ENCODE measurements at places on chromosomes 3 and 15.

DNA sequence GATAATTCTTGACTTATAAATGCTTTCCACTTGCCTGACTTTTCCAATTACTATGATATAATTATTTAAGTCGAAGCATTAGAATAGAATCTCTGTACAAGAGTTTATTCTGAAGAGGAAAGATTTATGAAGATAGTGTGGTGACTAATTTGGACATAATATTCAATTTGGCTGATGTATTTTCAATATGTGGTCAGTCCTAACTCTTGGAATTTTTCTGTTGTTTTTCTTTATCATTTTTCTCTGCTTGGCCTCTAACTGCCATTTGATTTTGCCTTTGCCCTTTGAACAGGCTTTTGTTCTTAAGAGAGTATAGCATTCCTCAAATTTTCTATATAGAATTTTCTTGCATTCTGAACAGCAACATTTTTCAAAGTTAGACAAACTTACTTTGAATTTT lies 2.6 kb upstream of the MDFIC2 start:
- DNase-seq = no peak

GRCh38 chr3:8557298-8557697 lies 55.7 kb downstream of the LMCD1 start:
- DNase-seq = no peak

DNA sequence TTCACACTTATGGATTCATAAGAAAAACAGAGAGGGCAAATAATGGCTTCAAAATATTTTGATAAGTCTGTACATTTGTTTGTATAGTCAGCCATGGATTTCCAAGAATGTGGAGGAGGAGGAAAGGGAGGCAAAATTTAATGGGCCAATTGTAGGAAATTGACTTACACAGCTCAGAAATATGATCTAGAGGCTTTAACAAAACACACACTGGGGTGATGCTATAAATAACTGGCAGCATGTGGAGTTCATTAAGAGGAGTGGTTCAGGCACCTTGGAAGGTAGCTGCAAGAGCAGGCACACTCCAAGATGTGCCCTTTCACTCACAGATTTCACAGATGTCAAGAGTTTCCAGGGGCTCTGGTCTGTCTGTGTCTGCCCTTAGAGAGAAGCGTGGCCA lies 193.4 kb upstream of the RASGRP1 start:
- no peak for DNase-seq

DNA sequence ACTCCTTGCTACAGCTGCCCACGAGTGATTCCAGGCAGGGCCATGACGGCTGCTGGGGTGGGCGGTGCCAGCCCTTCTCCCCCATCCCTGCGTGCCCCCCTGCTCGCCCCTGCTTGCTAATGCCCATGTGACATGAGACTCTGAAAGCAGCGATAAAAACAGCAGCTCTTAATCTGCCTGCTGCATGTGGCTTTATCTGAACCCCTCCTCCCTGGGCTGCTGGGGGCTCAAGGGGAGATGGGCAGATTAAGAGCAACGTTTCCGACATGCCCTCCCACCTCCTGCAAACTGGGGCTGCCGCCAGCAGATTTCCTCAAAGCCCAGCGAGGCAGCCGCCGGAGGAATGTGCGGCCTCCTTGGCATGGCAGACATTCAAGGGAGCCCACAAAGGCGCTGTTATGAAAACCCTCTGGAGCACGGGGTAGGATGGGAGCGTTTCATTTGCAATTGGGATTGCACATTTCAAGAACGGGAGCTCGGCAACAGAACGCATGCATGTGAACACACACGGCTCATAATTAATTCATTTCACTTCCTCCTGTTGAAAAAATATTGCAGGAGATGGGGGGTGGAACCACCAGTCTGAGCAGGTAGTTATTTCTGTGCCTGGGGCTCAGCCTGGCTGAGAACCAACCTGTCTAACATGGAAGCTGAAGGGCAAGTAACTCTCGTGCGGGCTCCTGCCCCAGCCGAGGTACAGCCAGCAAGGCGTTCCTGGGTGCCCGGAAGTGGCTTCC lies 504.2 kb upstream of the PROK2 start:
- DNase-seq = no peak

DNA sequence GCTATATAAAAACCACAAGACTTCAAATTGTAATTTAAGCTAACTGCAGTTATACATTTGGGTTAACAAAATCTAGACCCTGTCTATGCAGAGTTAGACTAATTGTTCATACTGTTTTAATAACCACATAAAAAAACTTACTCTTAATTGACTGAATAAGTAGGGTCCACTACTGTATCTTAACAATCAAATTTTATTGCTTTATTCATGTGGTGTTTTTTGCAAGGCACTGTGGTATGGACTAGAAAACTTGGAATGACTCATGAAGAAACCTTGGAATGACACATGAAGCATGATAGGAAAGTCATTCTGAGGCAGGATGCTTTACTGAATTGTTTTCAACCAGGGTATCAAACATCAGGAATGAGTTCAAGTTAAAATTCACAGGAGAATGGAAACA lies 2.3 kb downstream of the SERP1 start:
- DNase-seq = no peak

DNA sequence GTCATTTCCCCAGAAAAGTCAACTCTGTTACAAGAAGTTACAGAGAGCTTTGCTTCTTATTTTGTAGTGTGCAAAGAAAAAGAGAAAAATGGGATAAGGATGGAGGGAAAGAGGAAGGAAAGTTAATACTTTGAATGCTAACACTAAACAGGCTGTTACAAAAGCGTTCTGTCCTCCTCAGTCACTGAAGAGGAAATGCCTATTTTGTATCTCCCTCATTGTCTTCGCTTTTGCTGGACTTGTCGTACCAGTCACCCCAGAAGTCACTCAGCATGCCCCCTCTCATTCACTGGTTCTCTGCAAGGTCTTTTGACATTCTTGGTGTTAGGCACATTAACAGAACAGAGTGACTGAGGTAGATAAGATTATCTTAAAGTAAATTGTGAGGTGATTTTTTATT lies 129.6 kb downstream of the ALCAM start:
- DNase-seq = no peak

DNA sequence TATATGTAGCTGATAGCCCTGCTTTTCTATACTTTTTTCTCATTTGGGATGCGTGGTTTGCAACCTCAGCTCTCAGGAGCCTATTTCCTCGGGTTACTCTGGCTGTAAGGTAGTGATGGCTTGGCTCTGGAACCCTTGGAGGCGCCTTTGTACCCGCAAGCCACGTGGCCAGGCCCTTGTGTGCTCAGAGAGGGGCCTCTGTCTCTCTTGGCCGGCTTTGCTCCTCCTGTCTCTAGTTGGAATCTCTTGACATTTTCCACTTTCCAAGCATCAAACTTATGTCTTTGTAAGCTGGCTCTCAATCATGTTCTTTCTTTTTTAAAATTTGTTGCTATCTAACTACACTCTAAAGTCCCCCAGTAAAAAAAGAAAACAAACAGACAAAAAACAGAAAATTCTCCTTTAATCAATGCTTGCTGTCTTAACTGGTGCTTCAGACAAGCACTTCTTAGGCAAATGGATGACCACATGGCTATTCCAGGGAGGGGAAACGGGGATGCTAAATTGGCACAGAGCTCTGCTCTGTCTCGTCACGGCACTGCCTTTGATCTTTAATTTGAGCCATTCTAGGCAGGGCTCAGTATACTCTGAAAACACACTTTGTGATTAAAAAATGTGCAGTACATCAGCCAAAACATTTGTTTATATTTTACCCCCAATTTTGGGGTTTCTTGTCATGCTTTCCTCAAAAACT lies 180.4 kb upstream of the NR2E3 start:
- DNase-seq = no peak

GRCh38 chr3:112667599-112667998 lies 26.7 kb upstream of the CCDC80 start:
- no peak for DNase-seq

DNA sequence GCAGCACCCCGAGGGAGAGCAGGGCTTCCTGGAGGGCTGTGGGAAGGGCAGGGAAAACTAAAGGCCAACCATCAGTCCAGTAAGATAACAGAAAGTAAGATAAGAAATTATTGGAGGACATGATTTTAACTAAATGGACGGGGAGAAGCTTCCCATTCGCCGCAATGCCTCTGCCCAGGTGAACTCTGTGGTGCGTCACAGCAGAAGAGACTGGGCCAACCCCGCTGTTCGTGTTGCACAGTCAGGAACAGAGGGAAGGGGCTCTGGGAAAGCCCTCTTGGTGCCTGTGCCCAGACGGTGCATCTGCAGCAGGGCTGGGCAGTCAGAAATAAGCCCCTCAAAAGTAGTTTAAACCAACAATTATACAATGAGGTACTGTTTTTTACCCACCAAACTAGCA lies 284.1 kb downstream of the OCA2 start:
- no peak for DNase-seq

GRCh38 chr3:64056606-64057180 lies 33.4 kb upstream of the PSMD6 start:
- DNase-seq = no peak

- DNase-seq = no peak
Measured at GRCh38 chr3:144107923-144108322, 136.3 kb downstream of the DIPK2A start.

GRCh38 chr15:90650117-90650955 lies 66.8 kb upstream of the BLM start:
- DNase-seq = no peak

- no peak for DNase-seq
Measured at GRCh38 chr3:63047068-63047467, 171.9 kb upstream of the CADPS start.

GRCh38 chr3:148315756-148316155 lies 381.9 kb upstream of the AGTR1 start:
- no peak for DNase-seq

GRCh38 chr3:18057471-18058091 lies 315.1 kb upstream of the TBC1D5 start:
- DNase-seq = no peak

GRCh38 chr3:139808201-139808600 lies 126.8 kb upstream of the CLSTN2 start:
- DNase-seq = no peak

DNA sequence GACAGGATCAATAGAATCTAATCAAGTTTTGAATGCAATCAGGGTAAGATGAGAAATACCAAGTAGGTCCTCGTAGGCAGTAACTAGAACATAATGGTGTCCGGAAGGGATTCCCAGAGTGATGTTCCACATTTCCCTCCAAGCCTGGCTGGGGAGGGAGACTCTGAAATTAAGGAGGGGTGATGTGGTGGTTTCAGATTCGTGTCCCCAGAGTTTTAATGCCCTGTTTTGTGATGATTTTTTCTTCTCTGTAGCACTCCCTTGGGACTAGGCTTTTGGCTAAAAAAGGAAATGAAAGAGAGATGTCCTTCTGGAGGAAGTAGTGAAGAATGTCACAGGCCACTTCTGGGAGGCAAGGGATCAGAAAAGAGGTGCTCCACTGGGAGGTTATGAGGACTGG lies 108.3 kb upstream of the CACNA2D3 start:
- no peak for DNase-seq

- no peak for DNase-seq
Measured at GRCh38 chr3:15983232-15983631, 185.5 kb upstream of the ANKRD28 start.

DNA sequence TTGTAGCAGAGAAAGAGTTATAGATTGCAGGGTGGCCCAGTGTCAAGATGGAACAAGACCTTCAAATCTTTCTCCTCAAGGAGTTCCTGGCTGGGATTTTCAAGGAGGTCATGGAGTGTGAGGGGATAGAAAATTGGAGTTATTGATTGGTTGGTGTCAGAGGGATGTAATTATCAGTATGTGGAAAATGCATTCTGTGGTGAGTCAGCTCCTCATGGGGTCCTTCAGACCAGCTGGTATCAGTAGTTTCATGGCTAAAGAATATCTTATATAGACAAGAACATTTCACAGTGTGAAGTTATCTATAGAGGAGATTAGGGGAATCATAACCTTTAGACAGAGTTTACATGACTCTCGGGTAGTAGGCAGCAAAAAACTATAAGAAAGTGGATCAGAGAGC lies 1114.0 kb upstream of the GBE1 start:
- no peak for DNase-seq

DNA sequence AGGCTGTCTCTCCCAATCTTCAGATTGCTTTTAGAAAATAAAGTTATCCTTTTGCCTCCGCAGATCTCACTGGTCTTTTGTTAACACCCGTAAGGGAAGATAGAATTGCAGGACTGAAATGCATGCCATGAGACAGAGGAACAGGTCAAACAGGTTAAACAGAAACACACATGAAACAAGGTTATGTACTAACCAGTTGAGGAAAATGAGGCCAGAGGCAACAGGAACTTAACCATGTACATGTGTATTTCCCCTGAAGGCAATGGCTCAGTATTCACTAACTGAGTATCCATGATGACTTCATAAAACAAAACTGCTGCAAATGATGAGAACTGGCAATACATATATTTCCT lies 169.1 kb upstream of the NSMCE3 start:
- DNase-seq = no peak

- DNase-seq = no peak
Measured at GRCh38 chr3:184405075-184406030, 25.5 kb downstream of the CHRD start.

DNA sequence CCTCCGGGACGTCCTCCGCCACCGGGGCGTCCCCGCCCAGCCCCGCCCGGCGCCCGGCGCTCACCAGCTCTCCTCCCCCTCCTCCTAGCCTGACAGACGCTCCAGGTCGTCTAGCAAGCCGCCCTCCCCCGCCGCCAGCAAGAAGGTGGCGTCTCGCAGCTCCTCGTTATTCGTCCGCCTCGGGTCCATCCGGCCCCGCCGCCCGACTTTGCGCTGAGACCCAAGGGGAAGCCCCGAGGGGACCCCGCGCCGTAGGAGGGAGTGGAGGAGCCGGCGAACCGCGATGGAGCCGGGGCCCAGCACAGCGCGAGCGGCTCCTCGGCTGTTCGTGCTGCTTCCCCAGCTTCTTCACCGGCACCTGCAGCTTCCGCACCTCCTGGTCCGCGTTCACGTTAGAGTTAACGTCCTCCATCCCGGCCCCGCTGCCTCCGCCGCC lies 26.3 kb upstream of the MTHFS start:
- no peak for DNase-seq

GRCh38 chr3:115239717-115240116 lies 92.6 kb upstream of the ZBTB20 start:
- no peak for DNase-seq
